ENCODE measurements at places on chromosomes 3 and 15. TPM values are rescaled to one million over a fixed set of nuclear protein-coding genes. Genes with fewer than 3 reads are reported as not detected.

DNA sequence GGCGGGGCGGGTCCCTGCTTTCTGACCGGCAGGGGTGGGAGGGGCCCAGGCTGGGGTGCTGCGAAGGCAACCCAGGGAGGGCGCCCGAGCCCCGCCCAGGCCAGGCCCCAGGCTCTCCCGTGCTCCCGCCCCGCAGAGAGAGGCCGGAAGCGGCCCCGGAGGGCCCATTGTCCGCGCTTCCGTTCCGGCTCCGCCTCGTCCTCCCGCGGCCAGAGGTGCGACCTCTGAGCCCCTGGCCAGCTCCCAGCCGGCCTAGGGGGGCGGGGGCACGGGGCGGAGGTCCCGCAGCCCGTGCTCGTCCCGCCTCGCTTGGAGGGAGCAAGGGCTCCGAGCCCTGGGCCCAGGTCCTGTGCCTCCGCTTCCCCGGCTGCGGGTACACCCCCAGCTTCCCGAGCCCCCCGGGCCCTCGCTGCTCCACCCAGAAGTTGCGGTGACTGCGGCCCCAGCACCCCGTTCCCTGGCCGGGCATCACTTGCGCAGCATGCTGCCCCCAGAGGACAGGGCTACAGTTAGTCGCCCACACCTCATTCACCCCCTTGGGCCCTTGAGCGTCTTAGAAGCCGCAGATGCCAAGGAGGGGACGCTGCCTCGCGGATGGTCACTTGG lies 20.4 kb upstream of the PLXND1 start:
- no peaks in the 10 kb centered on the region for H3K36me3 ChIP-seq
- peak overlapping the region; percentile 50 for H3K4me3 ChIP-seq
- peak; percentile 50 for DNase-seq
- H3K4me1 ChIP-seq, result peaks cover 38% of the 10 kb centered on the region
- H3K27ac ChIP-seq, result peak overlapping the region; percentile 71

- DNase-seq, result no peak
- H3K36me3 ChIP-seq, result no peaks in the 10 kb centered on the region
- no peak overlapping the region for H3K27ac ChIP-seq
These were observed 99.5 kb upstream of the MCTP2 start for GRCh38 chr15:94131875-94132274.

The CCR3 gene
- total RNA-seq, result not detected

The TJP1 gene
- not detected for total RNA-seq

- no peak overlapping the region for H3K4me3 ChIP-seq
- DNase-seq, result peak; percentile 45
- no peaks in the 10 kb centered on the region for H3K36me3 ChIP-seq
- no peaks in the 10 kb centered on the region for H3K27me3 ChIP-seq
These were observed 439.2 kb downstream of the MCTP2 start for GRCh38 chr15:94670438-94671034.

DNA sequence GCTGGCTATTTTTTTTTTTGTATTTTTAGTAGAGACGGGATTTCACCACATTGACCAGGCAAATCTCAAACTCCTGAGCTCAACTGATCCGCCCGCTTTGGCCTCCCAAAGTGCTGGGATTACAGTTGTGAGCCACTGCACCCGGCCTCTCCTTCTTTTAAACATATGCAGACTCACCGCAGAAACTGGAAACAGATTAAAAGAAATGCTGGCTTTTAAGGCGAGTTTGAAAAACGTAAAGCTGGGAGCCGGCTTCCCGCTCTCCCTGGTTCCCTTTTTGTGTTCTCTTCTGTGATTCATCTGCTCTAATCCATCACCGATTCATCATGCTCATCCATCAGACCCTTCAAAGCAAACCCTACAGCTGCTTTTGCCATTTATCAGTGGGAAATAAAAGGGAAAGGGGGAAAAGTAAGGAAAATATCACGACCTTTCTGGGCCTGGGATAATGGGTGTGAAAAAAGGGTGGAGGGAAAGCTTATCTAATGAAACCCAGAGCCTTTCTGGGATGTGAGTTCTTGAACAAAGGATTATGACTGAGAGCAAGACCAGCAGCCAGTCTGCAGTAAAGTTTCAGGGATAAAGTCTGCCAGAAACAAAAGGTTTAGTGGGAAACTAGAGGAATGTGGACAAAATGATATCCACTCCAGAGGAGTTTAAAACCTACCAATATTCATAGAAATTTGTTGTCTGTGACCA lies 92.3 kb upstream of the LRIG1 start:
- no peaks in the 10 kb centered on the region for H3K4me1 ChIP-seq
- no peak overlapping the region for H3K4me3 ChIP-seq
- no peak overlapping the region for H3K27ac ChIP-seq
- H3K27me3 ChIP-seq, result peaks cover 32% of the 10 kb centered on the region

DNA sequence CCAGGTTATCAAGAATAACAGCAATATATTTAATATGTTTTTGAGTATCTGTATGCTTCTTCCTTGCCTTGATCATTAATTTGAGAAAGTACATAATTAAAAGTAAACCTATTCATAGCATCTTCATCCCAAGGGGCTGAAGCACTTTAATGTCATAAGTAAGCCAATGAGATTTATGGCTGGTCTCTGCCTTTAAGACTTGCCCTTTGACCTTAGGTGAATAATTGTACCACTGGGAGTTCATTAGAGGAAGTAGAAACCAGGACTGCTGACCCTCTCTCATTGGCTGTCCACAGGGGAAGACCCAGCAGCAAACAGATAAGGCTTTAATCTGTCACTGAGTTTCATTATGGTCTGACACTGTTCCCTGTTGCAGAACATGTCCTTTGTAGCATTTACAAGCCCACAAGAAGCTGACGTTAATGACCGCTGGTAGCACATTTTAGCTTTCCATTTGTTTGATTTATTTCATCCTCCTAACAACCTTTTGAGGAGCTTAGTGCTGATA lies 16.3 kb upstream of the ERC2 start:
- DNase-seq, result no peak
- no peak overlapping the region for H3K4me3 ChIP-seq
- no peaks in the 10 kb centered on the region for H3K4me1 ChIP-seq
- H3K36me3 ChIP-seq, result no peaks in the 10 kb centered on the region

- peak; percentile 84 for DNase-seq
- peaks cover 14% of the 10 kb centered on the region for H3K4me1 ChIP-seq
- H3K27ac ChIP-seq, result peak within 1 kb of the TSS; percentile 48
- H3K36me3 ChIP-seq, result no peaks in the 10 kb centered on the region
These were observed at the start of gene CTSH for GRCh38 chr15:78944669-78945407. TSS of gene CTSH (minus strand) at chr15:78945046. CDS start at chr15:78944981, 65 bp downstream.

- no peaks in the 10 kb centered on the region for H3K4me1 ChIP-seq
- H3K36me3 ChIP-seq, result no peaks in the 10 kb centered on the region
- no peaks in the 10 kb centered on the region for H3K27me3 ChIP-seq
- no peak overlapping the region for H3K27ac ChIP-seq
- DNase-seq, result no peak
- H3K4me3 ChIP-seq, result no peak overlapping the region
These were observed 891.5 kb downstream of the ROBO2 start for GRCh38 chr3:77931255-77932009.

The RTP3 gene
- not detected for total RNA-seq

DNA sequence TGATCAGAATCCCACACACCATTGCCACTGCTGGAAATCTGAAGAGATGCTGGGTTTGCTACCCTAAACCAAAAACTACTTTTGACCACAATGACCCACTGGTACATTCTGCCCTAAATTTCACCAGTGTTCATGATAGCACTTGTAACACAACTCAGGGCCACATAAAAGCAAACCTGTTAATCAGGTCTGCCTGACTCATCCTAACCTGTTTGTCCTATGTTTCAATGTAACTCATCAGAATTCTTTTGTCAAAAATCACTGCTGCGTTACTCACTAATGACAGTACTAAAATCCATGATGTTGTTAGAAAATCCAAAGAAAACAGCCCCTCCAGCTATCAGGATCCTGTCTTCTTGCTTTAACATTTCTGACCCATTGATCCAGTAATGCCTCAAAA lies 55.6 kb upstream of the XCR1 start:
- no peak overlapping the region for H3K4me3 ChIP-seq
- H3K27me3 ChIP-seq, result no peaks in the 10 kb centered on the region
- peaks cover 3% of the 10 kb centered on the region for H3K4me1 ChIP-seq

- no peaks in the 10 kb centered on the region for H3K36me3 ChIP-seq
- peaks cover 8% of the 10 kb centered on the region for H3K4me1 ChIP-seq
- no peak overlapping the region for H3K4me3 ChIP-seq
- no peak overlapping the region for H3K27ac ChIP-seq
- DNase-seq, result no peak
- peaks cover 7% of the 10 kb centered on the region for H3K27me3 ChIP-seq
These were observed 5.1 kb downstream of the HIGD2B start for GRCh38 chr15:72680931-72681330.

GRCh38 chr15:92277776-92278175 lies 115.9 kb upstream of the ST8SIA2 start:
- H3K27ac ChIP-seq, result no peak overlapping the region
- H3K36me3 ChIP-seq, result no peaks in the 10 kb centered on the region
- no peaks in the 10 kb centered on the region for H3K27me3 ChIP-seq
- H3K4me3 ChIP-seq, result no peak overlapping the region
- DNase-seq, result no peak
- no peaks in the 10 kb centered on the region for H3K4me1 ChIP-seq

The MIX23 gene
- 9.6 TPM for total RNA-seq

The GRM2 gene
- 7.4 TPM for total RNA-seq

DNA sequence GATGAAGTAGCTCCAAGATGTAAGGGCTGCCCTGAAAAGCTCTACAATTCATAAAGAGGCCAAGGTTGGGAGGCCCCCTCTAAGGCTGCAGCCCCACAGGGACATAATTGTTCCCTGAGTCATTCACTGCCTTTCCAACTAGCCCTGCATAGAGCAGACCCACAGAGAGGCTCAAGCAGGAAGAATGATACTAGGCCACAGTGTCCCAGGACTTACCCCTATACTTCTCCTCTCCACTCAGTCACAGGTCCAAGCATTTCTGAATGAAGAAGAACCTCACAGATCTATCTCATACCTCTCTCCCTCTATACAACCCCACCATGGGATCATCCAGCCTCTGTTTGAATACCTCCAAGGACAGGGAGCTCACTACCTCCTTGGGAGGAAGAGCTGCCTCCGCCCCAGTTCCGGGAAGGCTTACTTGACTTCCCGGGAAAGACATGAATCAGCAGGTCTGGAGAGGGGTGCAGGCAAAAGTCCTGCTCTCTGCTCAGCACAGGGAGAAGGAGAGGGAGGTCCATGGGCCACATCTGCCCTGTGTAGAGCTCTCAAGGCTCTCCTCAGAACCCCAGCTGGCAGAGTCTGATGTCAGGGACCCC lies 6.9 kb upstream of the SKIC8 start:
- DNase-seq, result no peak
- no peak overlapping the region for H3K27ac ChIP-seq
- H3K27me3 ChIP-seq, result no peaks in the 10 kb centered on the region
- H3K4me1 ChIP-seq, result no peaks in the 10 kb centered on the region
- no peaks in the 10 kb centered on the region for H3K36me3 ChIP-seq

GRCh38 chr3:170735821-170736220 lies 134.2 kb downstream of the RPL22L1 start:
- H3K4me1 ChIP-seq, result no peaks in the 10 kb centered on the region
- no peak for DNase-seq
- H3K4me3 ChIP-seq, result no peak overlapping the region
- H3K27ac ChIP-seq, result no peak overlapping the region

The VGLL3 gene
- not detected for total RNA-seq

DNA sequence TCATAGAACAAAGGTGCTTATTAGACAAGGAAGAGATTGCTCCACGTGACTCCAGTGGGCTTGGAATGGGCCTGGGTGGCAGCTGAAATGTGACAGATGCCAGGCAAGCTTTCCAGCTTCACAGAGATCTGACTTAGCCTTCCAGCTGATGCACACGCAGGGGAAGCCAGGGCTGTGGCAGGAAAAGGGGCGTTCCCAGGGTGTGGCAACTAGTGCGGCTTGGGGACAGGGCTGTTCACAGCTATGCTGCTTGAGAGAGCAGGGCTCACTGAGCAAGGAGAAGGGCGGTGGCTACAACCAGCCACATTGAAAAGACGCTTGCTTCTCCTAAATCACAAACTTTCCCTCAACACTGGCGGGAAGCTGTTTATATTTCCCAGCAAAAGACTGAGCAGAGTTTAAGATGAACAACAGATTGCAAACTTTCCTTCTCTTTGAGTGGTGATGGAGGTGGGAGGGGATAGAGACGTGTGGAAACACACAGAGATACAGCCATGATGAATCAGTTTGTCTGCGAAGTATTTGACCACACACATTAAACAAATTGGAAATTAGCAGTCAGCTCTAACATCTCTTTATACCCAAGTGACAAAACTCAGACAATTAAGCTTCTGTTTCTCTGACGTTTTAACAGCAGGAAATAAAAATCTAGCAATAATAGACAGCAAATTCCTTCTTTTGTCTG lies 127.5 kb downstream of the BDH1 start:
- DNase-seq, result no peak
- H3K27me3 ChIP-seq, result no peaks in the 10 kb centered on the region
- H3K27ac ChIP-seq, result no peak overlapping the region
- H3K4me3 ChIP-seq, result no peak overlapping the region

The FOXL2NB gene
- total RNA-seq, result not detected

GRCh38 chr3:128226795-128227395 lies 73.6 kb downstream of the EEFSEC start:
- no peaks in the 10 kb centered on the region for H3K27me3 ChIP-seq
- peaks cover 3% of the 10 kb centered on the region for H3K36me3 ChIP-seq
- no peaks in the 10 kb centered on the region for H3K4me1 ChIP-seq
- DNase-seq, result peak; percentile 50

DNA sequence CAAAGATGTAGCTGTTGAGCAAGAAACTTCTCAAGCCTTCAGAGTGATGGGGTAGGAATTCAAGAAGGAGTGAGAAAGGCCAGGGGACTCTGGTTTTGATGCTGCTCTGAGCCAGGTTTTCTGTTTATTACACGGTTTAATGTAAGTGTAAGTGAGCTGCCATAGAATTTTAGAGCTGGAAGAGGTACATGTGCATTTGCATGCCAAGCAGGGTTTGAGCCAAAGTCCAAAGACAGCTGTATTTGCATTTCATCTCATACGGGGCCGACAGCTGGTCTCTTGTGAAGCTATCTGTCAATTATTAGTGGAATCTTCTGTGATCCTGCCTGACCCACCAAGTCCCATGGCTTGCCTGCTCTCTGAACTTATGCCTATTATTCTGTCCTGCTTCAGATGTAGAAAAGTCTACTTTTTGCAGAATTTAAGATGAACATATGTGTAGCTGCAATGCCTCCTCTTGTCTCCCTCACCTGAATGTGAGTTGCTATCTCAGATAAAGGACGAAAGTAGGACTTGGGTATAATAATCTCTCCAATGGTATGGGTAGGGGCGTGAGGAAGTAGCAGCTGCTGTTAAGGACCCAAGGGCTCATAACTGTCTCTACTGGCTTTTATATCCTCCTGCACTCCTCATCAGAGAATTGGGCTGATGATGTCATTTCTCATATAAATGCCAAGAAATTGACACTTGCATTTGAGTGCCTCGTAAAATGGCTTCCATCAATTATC lies 160.0 kb downstream of the SQOR start:
- H3K27ac ChIP-seq, result no peak overlapping the region
- no peak for DNase-seq
- no peaks in the 10 kb centered on the region for H3K4me1 ChIP-seq
- H3K36me3 ChIP-seq, result no peaks in the 10 kb centered on the region
- no peak overlapping the region for H3K4me3 ChIP-seq

- no peaks in the 10 kb centered on the region for H3K36me3 ChIP-seq
- no peak for DNase-seq
These were observed 955.0 kb upstream of the ALCAM start for GRCh38 chr3:104411757-104412156.

GRCh38 chr3:158569794-158570193 lies 1.2 kb upstream of the MLF1 start:
- no peaks in the 10 kb centered on the region for H3K36me3 ChIP-seq
- no peak overlapping the region for H3K4me3 ChIP-seq
- peak; percentile 4 for DNase-seq
- no peaks in the 10 kb centered on the region for H3K27me3 ChIP-seq
- no peak overlapping the region for H3K27ac ChIP-seq

- H3K4me1 ChIP-seq, result no peaks in the 10 kb centered on the region
- H3K36me3 ChIP-seq, result no peaks in the 10 kb centered on the region
- no peak for DNase-seq
- H3K27ac ChIP-seq, result no peak overlapping the region
- H3K4me3 ChIP-seq, result no peak overlapping the region
- H3K27me3 ChIP-seq, result no peaks in the 10 kb centered on the region
These were observed 358.2 kb downstream of the SQOR start for GRCh38 chr15:45993072-45993471.

The GPR160 gene
- total RNA-seq, result 5.5 TPM
